ENCODE measurements at places on chromosomes 2 and 18.

GRCh38 chr18:46095532-46095931 lies 2.6 kb downstream of the ATP5F1A start:
- no peak for DNase-seq

GRCh38 chr2:174951745-174952144 lies 53.4 kb downstream of the CHN1 start:
- no peak for DNase-seq

- DNase-seq = no peak
Observed at GRCh38 chr2:178806543-178806942, 680 bp downstream of the TTN start.

DNA sequence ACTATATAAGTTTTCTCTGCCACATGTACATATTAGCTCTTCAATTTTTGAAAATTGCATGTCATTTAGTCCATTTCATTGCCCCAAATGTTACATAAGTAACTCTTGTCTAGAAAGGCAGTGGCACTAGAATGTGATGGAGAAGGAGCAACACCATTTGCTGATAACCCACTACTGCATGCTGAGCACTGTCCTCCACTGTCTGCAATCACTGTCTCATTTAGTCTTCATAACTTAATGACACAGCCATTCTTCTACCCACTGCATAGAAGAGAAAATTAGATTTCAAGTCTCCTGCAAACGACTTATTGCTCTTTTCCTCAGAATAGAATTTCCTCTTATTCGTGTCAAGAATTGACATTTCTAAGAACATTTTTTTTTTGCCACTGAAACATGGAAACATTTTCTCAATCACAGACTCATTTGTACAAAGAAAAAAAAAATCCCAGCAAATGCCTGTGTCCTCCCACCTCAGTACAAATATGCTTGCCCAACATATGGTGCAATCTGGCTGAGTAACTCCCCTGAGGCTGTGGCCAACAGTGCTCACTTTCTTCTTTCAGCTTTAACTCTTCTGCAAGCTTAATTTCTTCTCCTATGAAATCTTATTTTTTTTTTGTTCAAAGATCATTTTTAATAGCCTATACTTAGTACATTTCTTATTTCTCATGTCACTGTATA lies 768.6 kb upstream of the HS6ST1 start:
- DNase-seq = no peak

DNA sequence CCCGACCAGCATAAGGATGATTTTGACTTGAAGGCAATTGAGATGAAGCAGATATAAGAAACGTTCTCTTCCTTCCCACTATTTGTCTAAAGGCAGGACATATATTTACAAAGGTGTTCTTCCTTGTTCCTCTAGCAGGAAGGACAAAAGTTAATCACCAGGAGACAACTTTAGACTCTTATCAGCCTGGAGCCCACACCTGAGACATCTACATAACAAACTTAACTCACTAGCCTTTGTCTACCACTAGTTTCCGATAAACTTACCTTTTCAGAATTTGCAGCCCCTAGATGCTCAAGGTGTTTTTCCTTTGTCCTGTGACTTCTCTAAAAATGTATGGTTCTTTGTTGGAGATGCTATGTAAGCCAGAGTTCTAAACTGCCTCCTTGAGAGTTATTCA lies 1047.8 kb upstream of the NXPH2 start:
- DNase-seq = no peak

DNA sequence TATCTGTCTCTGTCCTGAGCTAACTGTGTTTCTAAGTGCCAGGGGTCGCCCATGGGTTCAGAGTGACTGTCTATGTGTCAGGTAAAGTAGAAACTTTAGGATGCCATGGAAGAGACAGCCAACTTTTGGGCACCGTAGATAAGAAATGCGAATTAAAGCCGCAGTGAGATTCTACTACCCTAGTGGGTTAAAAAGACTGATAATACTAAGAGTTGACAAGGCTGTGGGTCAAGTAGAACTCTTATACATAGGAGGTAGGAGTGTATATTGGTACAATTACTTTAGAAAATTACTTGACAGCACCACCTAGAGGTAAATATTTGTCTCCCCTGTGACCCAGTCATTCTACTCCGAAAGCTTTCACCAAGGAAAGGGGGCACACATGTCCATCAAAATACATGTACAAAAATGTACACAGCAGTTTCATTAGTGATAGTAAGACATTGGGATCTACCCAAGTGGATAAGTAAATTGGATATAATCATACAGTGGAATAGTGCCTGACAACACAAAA lies 371.3 kb downstream of the SLC4A3 start:
- no peak for DNase-seq

Measured in 8988T (cell line).